Right kidney (tissue), 9 donors: ENCODE measurements at places on chromosomes 16 and 17.

GRCh38 chr17:58786586-58787295 is 31.1 kb downstream of the PPM1E start:
- no peak for DNase-seq

DNA sequence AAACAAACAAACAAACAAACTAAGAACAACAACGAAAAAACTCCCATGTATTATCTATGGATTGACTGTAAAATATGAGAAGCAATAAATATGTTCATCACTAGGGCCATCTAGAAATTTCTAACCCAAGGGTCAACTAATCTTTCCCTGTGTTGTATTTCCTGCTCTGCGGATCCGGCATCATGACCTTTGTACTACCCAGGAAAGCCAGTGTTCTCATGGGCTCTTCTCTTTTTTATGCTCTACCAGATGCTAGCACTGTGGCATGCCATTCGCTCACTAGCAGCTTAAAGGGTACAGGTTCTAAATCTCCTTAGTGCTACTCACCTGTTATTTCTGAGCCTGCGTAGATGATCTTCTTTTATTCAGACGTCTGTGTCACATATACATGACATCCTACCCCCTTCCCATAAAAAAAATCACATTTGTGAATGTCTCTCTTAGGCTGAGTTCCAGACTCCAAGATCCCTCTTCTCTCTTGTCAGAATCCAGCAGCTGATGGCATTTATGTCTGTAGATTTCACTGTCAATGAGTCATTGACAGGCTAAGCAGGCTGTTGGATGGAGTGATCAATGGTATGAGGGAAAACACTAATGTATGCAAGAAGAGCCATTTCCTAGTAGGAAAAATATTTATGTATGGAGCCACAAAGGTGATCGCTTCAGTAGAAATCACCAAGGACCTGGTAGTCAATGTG is 100.0 kb downstream of the WWOX start:
- no peak for DNase-seq

GRCh38 chr17:15349119-15349518 is 7.7 kb upstream of the TEKT3 start:
- DNase-seq, result no peak

DNA sequence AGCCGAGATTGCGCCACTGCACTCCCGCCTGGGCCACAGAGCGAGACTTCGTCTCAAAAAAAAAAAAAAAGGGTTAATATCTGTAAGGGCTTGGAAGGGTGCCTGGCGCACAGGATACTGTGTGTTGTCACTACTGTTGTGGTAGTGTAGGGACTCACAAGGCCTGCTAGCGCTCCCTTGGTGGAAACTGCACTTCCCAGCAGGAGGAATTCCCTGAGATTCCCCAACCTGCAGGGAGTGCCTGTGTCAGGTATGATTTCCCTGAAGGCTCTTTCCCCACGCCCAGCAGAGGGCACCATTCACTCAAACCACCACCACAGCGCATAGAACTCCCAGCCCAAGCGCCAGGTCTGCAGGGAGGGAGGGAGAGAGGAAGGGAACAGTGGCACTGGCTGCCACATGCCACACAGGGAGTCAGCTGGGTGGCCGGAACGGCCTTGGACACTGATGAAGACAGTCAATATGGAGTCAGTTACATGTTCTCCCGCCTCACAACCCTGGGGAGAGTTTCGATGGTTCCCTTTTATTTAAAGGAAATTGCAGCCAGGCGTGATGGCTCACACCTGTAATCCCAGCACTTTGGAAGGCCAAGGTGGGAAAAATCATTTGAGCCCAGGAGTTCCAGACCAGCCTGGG is 32.7 kb upstream of the CDH1 start:
- DNase-seq, result peak; percentile 58
